Ureter (tissue), 1 donor: ENCODE measurements at places on chromosomes 6 and 20. TPM values are rescaled to one million over a fixed set of nuclear protein-coding genes. Genes with fewer than 3 reads are reported as not detected.

The GPR6 gene
- total RNA-seq: not detected

The BPIFB1 gene
- total RNA-seq: 0.65 TPM

The DDAH2 gene
- total RNA-seq: 33.3 TPM

The RSPH4A gene
- 0.55 TPM for total RNA-seq

The FRK gene
- total RNA-seq: 11.5 TPM

The C20orf204 gene
- total RNA-seq: 1.9 TPM

The ENPP3 gene
- total RNA-seq: 1.1 TPM

The SAPCD1 gene
- total RNA-seq: 2.8 TPM

The DTNBP1 gene
- 22.4 TPM for total RNA-seq

The TP53TG5 gene
- total RNA-seq: 1.2 TPM

The SLCO4A1 gene
- 33.2 TPM for total RNA-seq

The CPNE1 gene
- total RNA-seq: 200 TPM

The SPATA25 gene
- total RNA-seq: 8.6 TPM

The NINL gene
- total RNA-seq: 11.3 TPM

The C6orf52 gene
- 1.8 TPM for total RNA-seq

The TCP1 gene
- 153 TPM for total RNA-seq

The COQ3 gene
- total RNA-seq: 10.9 TPM

The MATN4 gene
- total RNA-seq: not detected

The C20orf144 gene
- not detected for total RNA-seq

The SLC26A8 gene
- 0.18 TPM for total RNA-seq

The BMP5 gene
- 1.7 TPM for total RNA-seq

The PTCRA gene
- 0.55 TPM for total RNA-seq

The DEFB132 gene
- not detected for total RNA-seq

The ADGRF4 gene
- 6.5 TPM for total RNA-seq

The SLC32A1 gene
- total RNA-seq: not detected

The SNX3 gene
- total RNA-seq: 150 TPM

The SLC17A2 gene
- not detected for total RNA-seq

The POU3F2 gene
- not detected for total RNA-seq

The PLEKHG1 gene
- total RNA-seq: 78.9 TPM

The ADGRB3 gene
- total RNA-seq: 6.7 TPM

The GCNT2 gene
- total RNA-seq: 3.1 TPM

The EIF2S2 gene
- 65.3 TPM for total RNA-seq

The TBP gene
- 18.8 TPM for total RNA-seq

The CLDN20 gene
- not detected for total RNA-seq

The SLC25A27 gene
- total RNA-seq: 25.1 TPM

The APOBEC2 gene
- total RNA-seq: 0.57 TPM

The CRISP2 gene
- total RNA-seq: 0.60 TPM

The FAM162B gene
- total RNA-seq: 5.6 TPM

The TNF gene
- 0.36 TPM for total RNA-seq

The STX11 gene
- 5.8 TPM for total RNA-seq

The SULF2 gene
- 59.5 TPM for total RNA-seq

The JARID2 gene
- total RNA-seq: 17.5 TPM

The PACRG gene
- 9.7 TPM for total RNA-seq

The GJA10 gene
- total RNA-seq: not detected
